Activated effector memory CD4-positive, alpha-beta T cell treated with anti-CD3 and anti-CD28 coated beads, Interleukin-2, amount 50 U/mL, for 16 hours (primary cell): ENCODE measurements at places on chromosomes 13 and 19.

DNA sequence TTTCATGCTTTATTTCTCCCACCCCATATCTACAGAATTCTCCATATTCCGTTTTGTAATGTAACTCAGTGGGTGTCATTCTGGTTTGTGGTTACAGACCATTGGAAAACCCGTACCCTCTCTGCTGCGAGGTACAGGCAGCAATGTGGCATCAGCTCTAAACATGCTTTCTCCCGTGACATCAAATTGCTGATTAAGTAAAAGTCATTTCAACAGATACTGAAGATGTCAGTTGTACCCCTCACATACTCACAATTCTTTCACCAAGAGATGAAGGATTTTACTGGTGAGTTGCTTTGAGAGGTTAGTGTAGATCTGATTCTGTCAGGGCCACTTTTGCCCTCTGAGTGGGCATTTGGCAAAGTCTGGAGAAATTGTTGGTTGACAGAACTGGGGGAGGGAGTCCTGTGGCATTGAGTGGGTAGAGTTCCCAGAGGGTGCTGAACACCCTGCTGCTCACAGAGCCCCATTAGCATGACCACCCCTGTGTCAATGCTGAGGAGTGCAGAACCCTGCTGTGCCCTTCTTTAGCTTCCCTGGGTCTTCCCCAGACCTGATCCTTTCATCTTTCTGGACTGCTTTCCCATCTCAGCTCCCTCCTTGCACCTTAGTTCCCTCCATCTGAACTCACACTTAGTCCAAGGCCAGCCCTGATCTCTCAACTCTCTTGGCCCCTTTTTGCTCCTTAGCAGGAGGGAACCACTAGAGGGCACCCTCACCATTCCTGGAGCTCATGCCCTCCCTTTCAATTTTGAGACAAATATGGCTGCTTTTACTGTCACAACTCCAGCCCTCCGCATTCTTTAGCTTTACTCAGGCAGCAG lies 39.9 kb upstream of the CEACAM8 start:
- peak; percentile 74 for DNase-seq

GRCh38 chr19:53621885-53622740 lies 9.7 kb upstream of the DPRX start:
- DNase-seq: no peak

DNA sequence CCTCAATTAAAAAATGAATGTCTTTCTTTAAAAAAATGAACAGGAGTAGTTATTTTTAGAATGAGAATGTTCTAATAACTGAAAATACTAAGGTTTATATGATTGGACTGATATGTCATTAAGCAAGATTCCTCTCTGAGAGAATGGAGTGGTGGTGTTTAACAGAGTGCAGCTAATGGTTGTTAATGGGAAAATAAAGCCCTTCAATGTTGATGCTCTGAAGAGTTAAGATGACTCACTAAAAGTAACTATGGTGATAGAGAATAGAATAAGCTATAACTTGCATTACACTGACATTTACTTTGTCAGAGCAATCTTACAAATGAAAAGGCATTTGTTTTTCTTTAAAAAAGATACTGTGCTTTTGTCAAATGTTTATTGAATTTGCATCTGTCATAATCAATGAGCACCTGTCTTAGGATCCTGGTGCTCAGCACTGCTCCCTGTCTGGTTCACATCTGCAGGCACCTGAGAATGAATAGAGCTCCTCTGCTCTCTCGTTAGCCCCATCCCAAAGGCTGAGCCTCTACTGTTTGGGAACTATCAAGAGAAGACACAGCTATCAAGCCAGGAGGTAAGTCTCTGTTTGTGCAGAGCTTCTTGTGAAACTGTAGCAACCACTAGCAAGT lies 15.1 kb downstream of the PABPC3 start:
- DNase-seq: no peak

- DNase-seq: no peak
Measured at GRCh38 chr19:35845215-35846037, 6.9 kb downstream of the NPHS1 start.
